ENCODE measurements at places on chromosomes 12 and 14.

DNA sequence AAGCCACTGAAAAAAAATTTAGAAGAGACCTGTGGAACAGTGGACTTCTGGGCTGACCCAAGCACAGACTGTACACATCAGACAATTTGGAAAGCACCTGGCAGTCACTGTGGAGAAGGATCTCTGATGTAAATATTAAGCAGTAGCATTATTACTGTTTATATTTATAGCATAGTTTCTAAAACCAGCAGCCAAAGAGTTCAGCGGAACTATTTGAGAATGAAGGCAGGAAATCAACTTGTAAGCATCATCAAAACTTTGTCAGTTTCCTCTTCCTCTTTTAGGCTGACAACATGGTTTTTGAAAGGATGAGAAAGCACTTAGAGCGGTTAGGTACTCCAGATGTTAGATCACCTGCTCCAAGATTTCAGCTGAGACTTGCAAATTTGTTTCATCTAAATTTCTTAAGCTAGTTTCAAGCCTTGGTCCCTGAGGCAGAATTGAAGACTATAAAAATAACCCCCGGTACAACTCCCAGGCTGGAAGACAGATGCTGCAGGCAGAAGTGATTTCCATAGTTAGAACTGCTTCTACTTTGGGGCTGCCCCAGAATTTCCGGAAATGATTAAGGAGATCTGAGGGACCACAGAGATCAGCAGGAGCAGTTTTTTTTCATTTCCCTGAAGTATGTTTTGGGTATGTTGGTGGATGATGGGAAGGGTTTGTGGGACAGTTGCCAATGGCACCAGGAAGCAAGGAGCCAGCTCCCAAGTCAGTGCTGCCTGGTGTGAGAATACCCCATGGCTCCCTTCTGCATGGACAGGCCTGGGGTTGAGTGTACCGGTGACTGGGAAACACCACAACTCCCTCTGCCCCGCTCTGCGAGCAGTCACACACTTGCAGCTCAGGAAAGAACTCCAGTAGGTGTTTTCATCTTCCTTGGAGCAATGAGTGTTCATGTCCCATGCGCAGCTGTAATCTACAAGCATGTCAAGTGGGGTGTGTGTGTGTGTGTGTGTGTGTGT lies 354.5 kb downstream of the NUAK1 start:
- peak; percentile 46 for DNase-seq

GRCh38 chr12:15556411-15557102 lies 232.6 kb downstream of the EPS8 start:
- no peak for DNase-seq

DNA sequence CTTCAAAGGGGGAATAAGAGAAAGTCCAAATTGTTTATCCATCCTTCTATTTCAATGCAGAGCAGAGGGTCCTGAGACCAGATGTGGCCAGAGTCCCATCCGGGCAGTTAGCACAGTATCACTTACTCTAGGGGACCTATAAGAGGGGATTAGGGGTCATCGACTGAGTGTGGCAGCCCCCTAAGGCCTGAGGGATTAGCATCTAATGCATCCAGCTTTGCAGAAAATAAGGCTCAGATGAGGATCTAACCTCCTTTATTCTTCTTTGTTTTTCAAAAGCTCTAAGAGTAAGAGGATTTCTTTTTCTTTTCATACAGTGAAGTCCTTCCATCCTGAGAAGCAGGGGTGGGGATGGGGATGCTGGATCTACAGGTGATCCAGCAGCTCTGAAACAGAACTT lies 43.5 kb downstream of the NEUROD4 start:
- DNase-seq: no peak

DNA sequence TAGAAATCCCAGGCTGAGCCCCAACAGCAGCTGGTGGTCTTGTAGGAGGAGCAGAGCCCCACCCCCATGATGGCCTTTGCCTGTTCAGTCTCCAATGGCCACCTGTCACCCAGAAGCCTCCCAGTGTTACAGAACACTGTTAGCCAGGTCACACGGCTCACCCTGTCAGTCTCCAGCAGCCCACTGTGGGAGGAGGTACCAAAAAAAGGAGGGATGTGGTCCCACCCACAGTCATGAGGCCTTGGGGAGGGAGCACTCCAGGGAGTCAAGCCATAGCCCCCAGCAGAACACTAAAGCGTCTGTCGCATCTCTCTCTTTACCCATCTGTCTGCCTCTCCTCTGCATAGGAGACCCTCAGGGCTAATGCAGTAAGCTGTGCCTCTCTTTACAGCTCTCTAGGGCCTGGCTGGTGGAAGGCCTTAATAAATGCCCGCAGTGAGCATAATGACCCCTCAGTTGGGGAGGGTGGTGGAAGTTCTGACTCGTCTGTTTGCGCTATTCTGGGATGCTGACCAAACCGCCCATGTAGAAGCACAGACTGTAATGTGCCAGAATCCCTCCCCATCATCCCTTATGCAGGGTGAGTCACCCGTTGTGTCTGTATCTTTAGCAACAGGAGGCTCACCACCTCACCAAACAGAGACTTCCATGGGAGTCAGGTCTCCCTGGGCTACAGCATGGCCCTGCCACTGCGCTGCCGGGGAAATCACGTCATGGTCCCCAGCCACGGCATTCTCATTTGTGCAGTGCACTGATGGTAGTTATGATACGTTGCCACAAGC lies 14.6 kb downstream of the C14orf132 start:
- DNase-seq: peak; percentile 55

DNA sequence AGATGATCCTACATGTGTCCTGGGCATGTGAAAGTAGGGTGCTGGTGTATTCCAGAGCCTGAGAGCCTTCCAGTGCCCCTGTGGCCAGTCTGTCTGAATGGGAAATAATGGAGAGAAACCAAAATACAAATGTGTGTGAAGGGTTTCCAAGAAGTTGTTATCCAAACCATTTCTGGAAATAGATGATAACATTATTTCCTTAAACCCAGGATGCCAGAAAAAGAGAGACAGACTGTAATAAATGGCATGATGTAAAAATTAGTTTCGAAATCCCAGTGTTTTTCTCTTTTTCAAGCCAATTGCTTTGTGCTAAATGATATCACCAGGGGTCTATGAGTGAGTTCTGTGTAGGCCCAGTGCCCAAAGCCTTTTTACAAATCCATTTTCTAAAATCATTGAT lies 175.3 kb downstream of the PHLDA1 start:
- no peak for DNase-seq

DNA sequence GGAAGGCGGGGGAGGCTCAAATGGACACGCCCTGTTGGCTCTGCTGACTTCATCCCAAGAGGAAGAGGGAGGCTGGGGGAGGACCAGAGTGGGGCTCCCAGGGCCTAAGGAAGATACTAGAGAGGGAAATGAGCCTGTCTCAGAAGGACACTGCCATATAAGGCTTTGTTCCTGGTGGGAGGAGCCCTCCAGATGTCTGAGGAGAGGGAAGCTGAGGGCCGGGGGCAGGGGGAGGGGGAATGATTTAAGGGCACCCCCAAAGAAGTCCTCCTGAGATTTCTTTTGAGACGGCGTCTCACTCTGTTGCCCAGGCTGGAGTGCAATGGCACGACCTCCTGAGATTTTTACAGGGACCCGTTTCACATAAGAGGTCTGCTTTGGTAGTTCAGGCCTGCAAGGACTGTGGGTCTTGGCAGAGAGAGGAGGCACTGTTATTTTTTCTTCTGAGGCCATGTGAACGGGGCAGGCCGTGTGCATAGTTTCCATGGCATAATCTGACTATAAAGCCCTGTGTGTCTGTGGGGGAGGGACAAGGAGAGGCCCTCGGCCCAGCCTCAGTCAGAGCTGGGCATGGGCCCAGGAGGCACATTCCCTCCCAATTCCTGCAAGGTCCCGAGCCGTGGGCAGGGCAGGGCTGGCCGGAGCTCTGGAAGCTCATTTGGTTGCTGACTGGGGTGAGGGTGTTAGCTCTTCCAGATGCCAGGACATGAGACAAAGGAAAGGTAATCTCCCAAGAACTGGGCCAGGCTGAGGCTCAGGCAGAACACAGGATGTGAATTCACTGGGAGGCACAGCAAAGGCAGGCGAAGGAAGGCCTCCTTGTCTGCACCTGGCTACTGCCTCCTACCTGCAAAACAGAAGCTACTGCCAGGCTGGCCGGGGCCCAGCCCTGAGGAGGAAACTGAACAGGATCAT lies 22.2 kb upstream of the PLEKHG3 start:
- DNase-seq: no peak

GRCh38 chr12:76698316-76698715 lies 65.6 kb upstream of the ZDHHC17 start:
- DNase-seq: no peak

DNA sequence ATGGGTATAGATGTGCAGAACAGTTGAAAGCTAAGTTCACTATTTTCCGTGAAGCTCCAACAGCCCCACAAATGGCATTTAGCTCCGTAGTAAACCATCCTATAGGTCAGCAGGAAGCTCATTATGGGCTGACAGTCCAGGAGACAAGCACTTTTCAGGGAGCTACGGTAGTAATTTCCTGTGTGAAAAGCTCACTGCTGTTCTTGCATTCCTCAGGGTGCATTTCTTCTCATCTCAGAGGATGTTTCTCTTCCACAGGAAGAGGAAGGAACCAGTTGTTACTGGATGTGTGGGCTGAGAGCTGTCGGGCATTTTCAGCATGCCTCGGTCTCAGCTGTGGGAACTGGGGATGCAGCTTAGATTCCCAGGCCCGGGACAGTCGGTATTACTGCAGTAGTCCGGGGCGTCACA lies 72.8 kb downstream of the GALNT4 start:
- DNase-seq: no peak

DNA sequence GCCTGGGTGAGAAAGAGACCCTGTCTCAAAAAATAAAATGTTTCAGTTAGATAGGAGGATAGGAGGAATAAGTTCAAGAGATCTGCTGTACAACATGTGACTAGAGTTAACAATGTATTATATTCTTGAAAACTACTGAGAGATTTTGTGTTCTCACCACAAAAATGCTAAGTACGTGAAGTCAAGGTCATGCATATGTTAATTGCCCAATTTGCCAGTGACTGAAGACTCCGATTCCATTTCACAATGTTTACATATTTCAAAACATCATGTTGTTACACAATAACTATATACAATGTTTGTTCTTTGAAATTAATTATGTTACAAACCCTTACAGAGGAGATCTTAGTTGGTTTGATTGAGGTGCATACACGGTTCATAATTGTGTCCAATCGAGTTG lies 52.1 kb downstream of the SLC15A4 start:
- no peak for DNase-seq

- no peak for DNase-seq
Measured at GRCh38 chr12:62301799-62302133, 41.6 kb downstream of the USP15 start.

DNA sequence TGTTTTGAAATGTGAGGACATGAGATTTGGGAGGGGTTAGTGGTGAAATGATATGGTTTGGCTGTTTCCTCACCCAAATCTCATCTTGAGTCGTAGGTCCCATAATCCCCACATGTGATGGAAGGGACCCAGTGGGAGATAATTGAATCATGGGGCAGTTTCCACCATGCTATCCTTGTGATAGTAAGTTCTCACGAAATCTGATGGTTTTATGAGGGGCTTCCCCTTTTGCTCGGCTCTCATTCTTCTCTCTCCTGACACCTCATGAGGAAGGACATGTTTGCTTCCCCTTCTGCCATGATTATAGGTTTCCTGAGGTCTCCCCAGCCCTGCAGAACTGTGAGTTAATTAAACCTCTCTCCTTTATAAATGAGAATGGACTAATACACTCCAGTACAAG lies 18.0 kb downstream of the GALNT6 start:
- DNase-seq: no peak

DNA sequence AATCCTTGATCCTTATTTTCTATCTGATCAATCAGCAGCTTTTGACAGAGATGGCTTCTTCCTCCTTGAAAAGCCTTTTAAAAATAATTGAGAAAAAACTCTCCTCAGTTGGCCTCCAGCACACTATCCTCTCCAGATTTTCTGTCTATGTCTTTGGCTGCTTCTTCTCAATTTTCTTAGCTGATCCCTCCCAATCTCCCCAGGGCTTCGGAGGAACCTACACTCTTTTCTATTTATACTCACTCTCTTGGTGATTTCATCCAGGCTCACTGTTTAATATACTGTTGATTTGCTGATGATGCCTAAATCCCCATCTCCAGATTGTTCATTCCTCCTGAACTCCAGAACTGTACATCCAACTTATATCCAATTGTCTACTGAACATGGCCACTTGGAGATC lies 54.8 kb downstream of the RDH12 start:
- no peak for DNase-seq

DNA sequence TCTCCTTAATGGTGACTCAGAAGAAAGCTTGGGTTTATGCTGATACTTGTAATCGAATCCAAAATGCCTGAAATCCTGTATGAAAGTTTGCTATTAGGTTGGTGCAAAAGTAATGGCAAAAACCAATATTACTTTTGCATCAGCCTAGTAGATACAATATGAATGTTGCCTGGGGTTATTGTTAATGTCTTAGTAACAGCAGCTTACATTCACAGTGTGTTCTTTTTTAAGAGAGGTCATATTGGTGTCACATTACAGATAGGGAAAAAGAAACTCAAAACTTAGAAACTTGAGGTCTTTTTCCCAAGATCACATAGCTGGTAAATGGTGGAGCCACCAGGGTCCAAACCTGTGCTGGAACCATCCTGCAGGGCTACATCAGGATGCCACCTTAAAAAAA lies 25.2 kb downstream of the SRGAP1 start:
- no peak for DNase-seq

DNA sequence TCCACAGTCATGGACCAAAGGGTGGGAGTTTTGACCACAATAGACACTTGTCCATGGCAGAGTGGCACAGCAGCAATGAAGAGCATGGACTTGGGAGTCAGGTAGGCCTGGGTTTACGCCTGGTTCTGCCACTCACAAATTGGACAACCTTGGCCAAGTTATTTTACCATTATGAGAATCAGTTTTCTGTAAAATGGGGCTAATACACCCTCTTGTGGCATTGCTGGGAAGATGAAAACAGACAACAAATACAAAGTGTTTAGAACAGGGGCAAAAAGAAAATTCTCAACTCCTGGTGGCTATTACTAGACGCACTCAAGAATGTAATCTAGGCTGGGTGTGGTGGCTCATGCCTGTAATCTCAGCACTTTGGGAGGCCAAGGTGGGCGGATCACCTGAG lies 2.6 kb downstream of the C12orf43 start:
- DNase-seq: no peak

DNA sequence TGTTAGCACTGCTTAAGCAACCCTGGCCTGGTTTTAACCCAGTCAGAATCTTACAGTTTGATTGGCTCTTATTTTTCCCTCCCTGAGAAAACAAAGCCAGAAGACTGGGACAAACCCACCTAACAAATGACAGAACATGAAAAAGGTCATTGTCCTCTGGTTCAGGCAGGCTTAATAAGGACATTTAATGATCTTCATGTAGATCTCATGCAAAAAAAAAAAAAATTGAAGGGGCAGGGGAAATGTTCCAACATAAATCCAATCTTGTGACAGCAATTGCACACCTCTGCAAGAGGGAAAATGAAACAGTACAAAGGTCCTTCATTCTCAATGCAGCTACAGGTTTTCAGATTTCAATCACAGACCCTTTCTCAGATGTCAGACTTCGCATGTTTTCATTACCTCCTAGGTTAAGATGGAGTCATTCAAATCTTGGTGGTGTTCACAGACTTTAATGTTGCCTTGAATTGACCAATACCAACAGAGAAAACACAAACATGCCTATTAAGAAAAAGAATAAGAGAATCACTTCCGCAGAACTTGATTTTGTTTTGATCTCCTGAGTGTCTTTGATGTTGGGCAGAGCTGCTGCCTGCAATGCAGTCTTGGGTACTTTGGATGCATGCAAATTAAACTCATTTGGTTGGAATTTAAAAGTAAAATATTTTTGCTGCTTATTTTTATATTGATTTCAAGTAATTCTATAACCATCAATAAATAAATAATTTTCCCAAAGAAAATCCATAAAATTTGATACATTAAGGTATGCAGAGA lies 359.0 kb downstream of the BTG1 start:
- no peak for DNase-seq

Measured in Karpas-422 (cell line).